ENCODE measurements at places on chromosomes 13 and 19. TPM values are rescaled to one million over a fixed set of nuclear protein-coding genes. Genes with fewer than 3 reads are reported as not detected.

DNA sequence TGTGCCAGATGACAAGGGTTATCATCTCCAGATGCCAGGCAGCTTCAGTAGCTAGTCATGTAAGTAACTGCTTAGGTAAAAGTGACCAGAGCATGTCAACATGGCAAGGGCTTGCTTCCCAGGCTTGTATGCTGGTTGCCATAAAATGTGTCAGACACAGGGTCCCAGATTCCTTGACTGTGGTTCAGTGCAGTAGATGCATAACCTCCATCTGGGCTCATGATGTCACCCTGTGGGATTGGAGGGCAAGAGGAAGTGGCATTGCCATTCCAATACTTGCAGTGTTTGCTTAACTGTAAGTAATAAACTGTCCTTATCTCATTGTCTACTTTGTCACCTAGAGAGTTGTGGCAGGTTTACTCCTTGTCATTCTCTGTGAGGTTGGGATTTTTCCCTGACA is 226.8 kb downstream of the PCDH17 start:
- no peak for DNase-seq

GRCh38 chr19:29708554-29709439 is 6.3 kb downstream of the C19orf12 start:
- DNase-seq, result no peak

Gene TLE6
- total RNA-seq, result 0.51 TPM

GRCh38 chr19:51702825-51703574 is 9.9 kb downstream of the SPACA6 start:
- no peak for DNase-seq

- DNase-seq, result peak; percentile 22
These were observed 182.6 kb downstream of the EFNB2 start for GRCh38 chr13:106352850-106353249.

GRCh38 chr19:13841962-13842290 is 35.0 kb upstream of the NANOS3 start:
- DNase-seq, result no peak

Gene BORA
- total RNA-seq, result 4.8 TPM

DNA sequence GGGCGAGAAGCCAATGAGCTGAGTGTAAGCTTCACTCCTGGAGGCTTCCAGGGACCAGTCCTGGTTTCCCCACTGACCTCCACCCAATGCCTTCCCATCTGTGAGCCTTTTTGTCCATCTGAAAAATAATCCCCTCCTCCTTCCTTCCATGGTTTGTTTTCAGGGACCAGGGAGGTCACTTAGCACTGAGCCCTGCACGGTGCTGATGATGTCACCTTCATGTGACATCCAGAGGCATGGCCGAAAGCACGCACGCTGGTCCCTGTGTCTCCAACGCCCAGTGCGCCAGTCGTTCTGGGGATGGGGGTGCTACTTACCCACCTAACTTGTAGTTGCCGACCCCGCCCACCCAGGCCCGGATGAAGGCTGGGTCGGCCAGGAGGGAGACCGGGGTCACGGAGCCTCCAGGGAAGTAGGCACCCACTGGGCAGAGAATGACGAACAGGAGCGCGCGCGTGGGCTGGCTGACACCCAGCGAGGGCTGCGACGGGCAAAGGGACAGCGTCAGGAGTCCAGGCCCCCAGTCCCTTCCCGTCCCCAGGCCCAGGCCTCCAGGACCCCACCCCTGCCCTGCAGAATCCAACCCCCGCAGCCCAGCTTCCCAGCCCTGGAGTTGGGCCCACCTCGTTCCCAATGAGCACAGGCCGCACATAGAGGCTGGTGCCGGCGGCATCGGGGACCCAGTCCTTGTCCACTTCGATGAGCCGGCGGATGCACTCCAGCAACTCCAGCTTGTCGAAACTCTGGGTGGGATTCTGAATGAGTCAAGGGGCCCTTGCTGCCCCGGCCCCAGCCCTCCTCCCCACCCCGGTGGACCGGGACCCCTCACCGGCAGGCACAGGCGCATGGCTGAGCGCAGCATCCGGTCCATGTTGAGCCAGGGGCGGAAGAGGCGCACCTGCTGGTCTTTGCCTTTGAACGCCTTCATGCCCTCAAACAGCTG is 11.2 kb downstream of the BCAT2 start:
- DNase-seq, result no peak

DNA sequence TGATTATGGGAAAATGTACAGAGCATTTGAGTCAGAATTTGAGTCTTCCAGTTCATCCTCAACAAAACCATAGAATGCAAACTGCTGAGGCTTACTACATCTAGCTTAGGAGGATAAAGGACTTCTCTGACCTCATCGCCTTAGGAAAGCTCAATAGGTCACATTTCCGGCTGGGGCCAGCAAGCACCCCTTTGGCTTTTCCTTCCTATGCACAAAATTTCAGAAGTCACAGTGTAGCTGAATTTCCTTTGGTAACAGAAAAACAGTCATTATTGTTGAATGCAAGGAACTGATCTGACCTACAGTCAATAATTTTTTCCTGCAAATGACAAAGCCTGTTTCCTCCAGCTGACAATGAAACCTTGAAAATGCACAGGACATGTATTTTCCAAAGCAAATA is 32.8 kb upstream of the LRCH1 start:
- no peak for DNase-seq

GRCh38 chr13:47564041-47564440 is 437.0 kb downstream of the SUCLA2 start:
- no peak for DNase-seq

- DNase-seq, result no peak
These were observed 19.0 kb upstream of the EMC10 start for GRCh38 chr19:50457300-50457699.

GRCh38 chr19:14779151-14779550 is 791 bp upstream of the ADGRE2 start:
- no peak for DNase-seq

- DNase-seq, result no peak
These were observed 13.0 kb upstream of the KCNN1 start for GRCh38 chr19:17953869-17954268.

GRCh38 chr19:7371001-7371400 is 22.3 kb downstream of the ARHGEF18 start:
- no peak for DNase-seq

GRCh38 chr13:45782327-45783045 is 69.1 kb downstream of the SIAH3 start:
- no peak for DNase-seq

Gene ZNF682
- total RNA-seq, result 1.3 TPM

DNA sequence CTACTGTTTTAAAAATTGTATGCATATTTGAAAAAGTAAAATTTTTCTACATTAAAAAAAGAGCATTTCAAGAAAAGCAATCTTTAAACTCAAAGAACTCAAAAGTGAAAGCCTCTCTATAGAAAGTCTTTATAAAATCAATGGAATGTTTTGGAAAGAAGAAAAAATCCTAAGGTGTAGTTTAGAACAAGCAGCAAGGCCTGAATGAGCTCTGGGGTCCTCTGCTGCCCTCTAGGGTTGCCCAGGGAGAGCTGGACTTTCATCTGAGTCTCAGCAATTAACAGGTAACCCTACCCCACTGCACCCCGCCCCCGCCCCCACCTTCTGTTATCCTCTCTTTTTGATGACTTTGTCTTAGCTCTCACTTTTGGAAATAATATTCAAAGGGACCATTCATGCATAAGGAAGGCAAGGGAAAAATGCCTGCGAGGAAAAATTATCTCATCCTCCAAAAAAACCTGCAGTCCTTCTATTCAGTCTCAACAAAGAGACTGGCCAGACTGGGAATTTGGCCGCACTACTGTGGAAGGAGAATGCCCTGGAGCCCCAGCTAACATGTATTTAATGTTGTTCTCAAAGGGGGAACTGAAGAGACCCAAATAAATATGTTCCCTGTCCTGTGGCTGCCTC is 24.1 kb downstream of the SLC25A30 start:
- peak; percentile 56 for DNase-seq

- DNase-seq, result peak; percentile 5
These were observed 53.2 kb downstream of the GPALPP1 start for GRCh38 chr13:45042539-45042938.

Gene ZNF497
- total RNA-seq, result 2.5 TPM

GRCh38 chr13:107102676-107103075 is 534.7 kb upstream of the ARGLU1 start:
- DNase-seq, result no peak

GRCh38 chr13:23858546-23858945 is 30.7 kb downstream of the MIPEP start:
- peak; percentile 31 for DNase-seq

- no peak for DNase-seq
These were observed 4.1 kb downstream of the TLE2 start for GRCh38 chr19:3024870-3025548.

GRCh38 chr19:8585894-8586750 is 8.9 kb upstream of the MYO1F start:
- DNase-seq, result peak; percentile 36

DNA sequence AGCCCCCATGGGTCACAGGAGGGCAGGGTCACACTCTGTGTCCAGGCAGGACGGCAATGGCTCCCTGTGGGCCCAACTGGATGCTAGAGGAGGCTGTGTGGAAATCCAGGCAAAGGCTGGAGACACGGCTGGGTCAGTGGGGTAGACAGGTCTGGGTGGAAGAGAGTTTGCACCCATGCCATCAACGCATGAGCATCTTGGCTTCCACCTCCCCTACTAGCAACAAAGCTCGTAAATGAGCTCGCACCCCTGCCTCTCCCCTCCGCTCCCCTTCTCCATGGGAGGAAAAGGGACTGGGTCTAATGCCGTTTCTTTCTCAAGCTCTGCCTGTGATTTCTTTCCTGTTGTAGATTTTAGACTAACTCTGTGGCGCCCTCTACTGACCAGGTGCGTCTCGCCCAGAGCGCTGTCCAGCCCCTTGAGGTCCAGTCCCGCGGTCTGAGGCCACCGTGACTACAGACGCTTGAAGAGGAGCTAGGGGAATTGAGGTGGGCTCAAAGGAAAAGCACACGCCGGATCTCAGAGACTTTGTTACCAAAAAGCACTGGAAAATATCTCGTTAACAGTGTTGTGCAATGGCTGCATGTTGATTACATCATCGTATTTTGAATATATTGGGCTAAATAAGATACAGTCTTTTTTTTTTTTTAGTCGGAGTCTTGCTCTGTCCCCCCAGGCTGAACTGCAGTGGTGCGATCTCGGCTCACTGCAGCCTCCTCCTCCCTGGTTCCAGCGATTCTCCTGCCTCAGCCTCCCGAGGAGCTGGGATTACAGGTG is 50.7 kb upstream of the USP29 start:
- no peak for DNase-seq

GRCh38 chr13:57583529-57583928 is 48.0 kb upstream of the PCDH17 start:
- DNase-seq, result no peak

- DNase-seq, result no peak
These were observed 61.6 kb upstream of the MED4 start for GRCh38 chr13:48156466-48156865.

Gene CGB8
- not detected for total RNA-seq

DNA sequence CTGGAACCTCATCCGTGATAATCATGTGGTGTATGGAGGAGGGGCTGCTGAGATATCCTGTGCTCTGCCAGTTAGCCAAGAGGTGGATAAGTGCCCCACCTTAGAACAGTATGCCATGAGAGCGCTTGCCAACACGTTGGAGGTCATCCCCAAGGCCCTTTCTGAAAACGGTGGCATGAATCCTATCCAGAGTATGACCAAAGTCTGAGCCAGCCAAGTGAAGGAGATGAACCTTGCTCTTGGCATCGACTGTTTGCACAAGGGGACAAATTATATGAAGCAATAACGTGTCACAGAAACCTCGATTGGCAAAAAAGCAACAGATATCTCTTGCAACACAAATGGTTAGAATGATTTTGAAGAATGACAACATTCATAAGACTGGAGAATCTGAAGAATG is 251.2 kb upstream of the OBI1 start:
- DNase-seq, result no peak

Gene KRTDAP
- total RNA-seq, result not detected

DNA sequence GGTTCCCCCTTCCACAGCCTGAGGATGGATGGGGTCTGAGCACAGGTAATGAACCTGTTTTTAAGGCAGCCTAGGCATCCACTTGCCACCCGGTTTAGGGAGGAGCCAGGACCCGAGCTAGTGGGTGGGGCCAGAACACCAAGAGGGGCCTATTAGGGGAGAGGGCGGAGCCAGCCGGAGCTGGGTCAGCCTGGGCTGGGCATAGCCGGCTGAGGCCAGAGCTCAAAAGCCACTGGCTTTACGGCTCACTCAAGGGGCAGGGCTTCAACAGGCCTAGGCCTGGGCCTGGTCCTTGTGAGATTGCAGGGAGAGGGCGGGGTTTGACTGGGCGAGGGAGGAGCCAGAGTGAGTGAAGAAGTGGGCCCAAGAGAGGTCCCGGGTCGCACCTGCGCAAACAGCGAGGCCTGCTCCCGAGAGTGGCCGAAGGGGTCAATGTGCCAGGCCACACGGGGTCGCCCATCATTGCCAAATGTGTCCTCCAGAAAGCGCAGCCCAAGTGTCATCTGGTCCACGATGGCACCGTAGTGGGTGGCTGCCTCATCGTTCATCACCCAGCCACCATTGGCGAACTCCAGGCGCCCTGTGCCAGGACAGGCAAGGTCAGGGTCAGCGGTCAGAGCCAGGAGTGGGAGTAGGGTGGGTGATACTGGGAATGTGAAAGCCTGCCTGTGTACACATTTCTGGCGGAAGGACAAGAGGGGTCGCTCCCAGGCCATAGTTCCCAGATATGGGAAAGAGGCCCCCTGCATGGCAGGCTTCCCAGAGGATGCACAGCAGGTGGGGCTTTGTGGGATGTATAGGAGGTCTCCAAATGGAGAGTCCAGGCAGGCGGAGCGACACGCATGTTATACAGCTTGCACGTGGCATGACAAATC is 1.9 kb downstream of the MAN2B1 start:
- DNase-seq, result no peak

DNA sequence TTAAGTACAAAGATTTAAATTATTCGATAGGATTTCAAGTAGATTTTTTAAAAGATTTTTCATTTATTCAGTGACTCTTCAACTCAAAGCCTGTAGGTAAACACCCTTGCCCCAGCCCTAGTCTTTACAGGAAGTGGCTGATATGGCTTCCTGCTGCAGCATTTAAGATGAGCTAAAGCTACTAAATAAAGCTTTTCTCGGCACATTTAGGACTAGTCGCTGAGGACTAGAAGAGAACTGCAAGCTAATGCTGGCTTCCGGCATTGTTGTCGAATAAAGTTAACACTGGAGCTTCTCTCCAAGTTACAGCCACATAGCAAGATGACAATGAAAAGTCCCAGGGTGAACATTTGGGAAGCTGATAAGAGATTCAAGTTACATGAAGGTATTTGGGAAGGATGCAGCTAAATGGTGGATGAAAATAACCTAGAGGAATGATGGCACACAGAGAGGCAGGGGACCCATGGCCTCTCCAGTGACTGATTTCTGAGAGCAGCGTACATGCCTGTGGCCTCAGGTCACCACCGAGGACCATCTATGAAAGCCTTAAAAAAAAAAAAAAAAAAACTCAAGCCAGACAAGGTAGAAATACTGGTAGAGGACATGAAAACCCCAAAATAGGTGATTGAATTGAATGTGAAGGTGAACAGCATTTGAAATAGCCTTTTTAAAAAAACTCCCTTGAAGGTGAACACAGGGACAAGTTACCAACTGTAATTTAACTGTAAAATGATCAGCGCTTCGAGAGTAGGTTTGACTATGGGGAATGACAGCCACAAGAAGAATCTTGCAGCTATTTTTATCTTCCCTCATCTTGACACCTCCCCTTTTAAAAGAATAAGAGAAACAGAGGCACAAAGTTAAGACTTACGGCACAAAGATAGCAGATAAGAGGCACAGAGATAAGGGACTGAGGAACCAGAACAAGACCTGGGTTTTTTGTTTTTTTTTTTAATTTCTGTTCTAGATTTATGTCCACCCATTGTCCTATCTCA is 155.4 kb downstream of the DCT start:
- DNase-seq, result no peak

Gene CGB5
- not detected for total RNA-seq

GRCh38 chr19:33492090-33492489 is 29.5 kb downstream of the PEPD start:
- DNase-seq, result no peak

GRCh38 chr19:4015705-4016402 is 8.3 kb downstream of the PIAS4 start:
- DNase-seq, result no peak

Gene URAD
- not detected for total RNA-seq
